NCI-H1417 treated with DMSO at 0.1 percent for 48 hours (cell line): ENCODE measurements at places on chromosomes 11 and 22.

GRCh38 chr11:8110396-8110795 is 29.4 kb downstream of the TUB start:
- DNase-seq = no peak

DNA sequence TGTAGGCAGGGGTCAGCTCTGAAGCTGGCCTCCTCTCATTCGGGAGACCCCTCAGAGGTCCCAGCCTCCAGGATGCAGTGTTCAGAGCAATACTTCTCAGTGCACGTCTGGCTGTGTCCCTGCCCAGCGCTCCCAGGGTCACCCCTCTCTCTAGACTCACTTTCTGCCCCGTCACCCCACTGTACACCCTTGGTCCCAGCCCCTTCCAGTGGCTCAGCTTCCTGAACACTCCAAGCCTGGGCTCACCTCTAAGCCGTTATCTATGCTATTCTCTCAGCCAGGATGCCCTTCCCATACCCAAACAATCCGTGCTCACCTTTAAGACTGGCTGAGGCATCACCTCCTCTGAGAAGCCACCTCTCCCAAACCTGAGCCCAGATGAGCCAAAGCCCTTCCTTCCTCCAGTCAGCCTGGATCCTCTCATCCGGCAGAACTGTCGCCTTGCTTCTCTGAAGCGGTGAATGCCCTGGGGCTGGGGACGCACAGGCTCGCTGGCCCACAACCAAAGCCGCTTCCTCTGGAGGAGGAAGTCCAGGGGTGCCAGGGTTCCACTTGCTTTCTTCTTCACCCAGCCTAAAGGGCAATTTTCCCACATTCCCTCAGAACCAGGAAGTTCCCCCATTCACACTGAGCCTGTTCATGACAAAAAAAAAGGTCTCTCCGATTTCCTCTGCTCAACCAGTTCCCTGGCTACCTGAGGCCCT is 13.7 kb upstream of the CDKN1C start:
- no peak for DNase-seq

GRCh38 chr11:131923309-131923708 is 552.9 kb downstream of the NTM start:
- no peak for DNase-seq

GRCh38 chr11:117219001-117219400 is 12.9 kb downstream of the PCSK7 start:
- no peak for DNase-seq

DNA sequence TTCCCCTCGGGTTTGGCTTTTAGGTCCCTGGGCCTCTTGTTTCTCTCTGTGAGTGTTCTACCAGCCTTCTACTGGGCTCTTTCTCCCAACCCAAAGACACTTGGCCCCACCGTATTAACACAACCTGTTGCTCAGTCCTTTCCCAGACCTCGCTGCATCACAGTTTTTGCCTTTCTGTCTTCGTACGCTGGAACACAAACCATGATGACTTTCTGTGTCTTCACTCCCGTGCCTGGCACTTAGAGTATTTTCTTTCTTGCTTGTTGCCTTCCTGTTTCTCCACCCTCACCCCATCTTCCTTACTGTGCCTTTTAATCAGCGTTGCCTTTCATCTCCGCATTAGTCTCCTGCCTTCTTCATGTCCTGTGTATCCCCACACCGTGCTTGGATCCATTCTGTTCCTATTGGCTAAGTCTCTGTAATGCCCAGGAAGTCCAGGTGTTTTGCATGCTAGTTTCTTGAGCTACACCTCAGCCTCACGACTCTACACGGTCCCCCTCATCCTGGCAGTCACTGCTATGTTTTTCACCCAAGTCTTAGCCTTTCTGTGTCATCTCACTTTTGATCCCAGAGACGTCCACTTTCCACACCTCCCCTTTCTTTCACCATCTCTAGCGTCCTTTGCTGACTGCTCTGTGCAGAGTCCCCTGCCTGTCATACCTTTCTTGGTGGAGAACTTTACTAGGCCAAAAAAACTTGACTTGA is 1.6 kb downstream of the MARK2 start:
- no peak for DNase-seq

- no peak for DNase-seq
Observed at GRCh38 chr22:30574997-30575671, 669 bp upstream of the GAL3ST1 start.

GRCh38 chr11:41779401-41779960 is 320.0 kb upstream of the LRRC4C start:
- DNase-seq = no peak

- no peak for DNase-seq
Observed at GRCh38 chr22:38549101-38549894, 20.7 kb downstream of the DMC1 start.

DNA sequence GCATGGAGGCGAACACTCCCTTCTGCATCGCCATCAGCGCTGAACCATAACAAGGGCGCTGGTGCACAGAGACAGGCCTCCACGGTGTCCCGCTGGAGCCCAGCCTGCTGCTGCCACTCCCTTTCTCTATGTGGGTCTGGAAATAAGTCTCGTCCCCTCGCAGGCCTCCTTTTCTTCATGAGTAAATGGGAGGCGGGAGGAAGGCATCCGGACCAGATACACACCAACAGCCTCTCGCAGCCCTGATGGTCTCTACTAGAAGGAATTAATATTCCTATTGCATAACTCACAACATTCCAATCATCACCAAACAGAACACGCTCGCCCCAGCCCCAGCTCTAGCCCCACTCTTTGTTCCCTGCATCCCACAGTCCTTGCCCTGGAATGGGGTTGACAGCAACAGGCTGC is 14.9 kb downstream of the RASD2 start:
- DNase-seq = no peak

DNA sequence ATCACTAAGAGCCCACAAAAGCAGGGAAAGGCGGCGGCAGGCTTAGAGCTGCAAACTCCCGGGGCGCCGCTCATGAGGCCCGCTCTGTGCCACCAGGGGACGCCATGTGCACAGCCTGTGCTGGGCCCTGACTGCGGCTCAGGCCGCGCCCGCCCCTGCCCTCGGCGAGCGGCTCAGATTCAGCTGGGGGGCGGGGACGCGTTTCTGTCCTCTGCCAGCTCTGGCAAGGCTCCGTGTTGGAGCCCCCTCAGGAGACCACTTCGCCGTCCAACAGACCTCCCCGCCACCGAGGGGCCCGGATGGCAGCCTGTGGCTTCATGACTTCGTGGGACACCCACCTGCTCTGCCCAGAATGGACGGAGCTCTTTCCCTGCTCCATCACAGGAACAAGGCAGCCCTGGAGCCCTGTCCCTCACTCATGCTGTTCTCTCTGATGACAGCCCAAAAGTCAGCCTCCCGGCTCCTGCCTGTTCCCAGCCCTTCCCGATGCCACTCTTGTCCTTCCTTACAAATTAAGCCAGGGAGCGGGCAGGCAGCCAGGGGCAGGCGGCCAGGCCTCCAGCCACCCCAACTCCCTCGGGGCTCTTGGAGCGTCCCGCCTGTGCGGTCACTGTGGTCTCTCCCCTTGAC is 69.1 kb downstream of the NAT10 start:
- DNase-seq = no peak
